ENCODE measurements at places on chromosomes 7 and 10.
A peak's percentile ranks its signal among the peaks of the same experiment; 100 is the strongest.

GRCh38 chr7:87123105-87123504, 29.1 kb upstream of the DMTF1 start:
- DNase-seq: no peak

- peak; percentile 22 for DNase-seq
Measured at GRCh38 chr7:75617634-75618234, 121.0 kb downstream of the HIP1 start.

DNA sequence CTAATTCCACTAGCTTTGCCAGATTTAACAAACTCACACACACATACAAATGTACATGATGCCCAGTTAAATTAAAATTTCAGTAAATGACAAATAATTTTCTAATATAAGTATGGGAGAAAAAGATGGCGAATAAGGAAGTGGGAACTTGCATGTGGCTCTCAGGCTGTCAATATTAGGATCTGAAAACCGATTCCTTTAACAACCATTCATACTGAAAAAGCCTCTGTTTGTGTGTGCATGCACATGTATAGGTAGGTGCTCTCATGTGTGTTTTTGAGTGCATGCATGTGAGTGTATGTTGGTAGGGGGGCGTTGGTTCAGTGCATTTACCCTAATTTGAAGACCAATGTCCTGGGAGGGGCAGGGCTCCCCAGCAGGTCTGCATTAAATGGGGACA, 125.3 kb downstream of the HTR7 start:
- DNase-seq: no peak

GRCh38 chr7:17910377-17910776, 29.9 kb downstream of the SNX13 start:
- no peak for DNase-seq

GRCh38 chr7:33477719-33478480, 348.5 kb downstream of the BBS9 start:
- no peak for DNase-seq

- DNase-seq: no peak
Measured at GRCh38 chr7:158997110-158997453, 140.7 kb downstream of the DYNC2I1 start.

GRCh38 chr7:43843296-43843695, 26.0 kb downstream of the MRPS24 start:
- DNase-seq: no peak

DNA sequence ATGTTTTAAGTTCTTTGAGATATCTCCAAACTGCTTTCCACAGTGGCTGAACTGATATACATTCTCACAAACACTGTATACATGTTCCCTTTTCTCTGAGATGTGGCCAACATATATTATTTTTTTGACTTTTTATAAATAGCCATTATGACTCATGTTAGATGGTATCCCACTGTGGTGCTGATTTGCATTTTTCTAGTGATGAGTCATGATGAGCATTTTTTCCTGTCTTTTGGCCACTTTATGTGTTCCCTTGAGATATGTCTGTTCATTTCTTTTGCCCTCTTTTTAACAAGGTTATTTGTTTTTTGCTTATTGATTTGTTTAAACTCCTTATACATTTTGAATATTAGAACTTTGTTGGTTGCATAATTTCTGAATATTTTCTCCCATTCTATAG, 1055.1 kb downstream of the NXPH1 start:
- no peak for DNase-seq

- no peak for DNase-seq
Measured at GRCh38 chr7:90919816-90920215, 323.7 kb downstream of the CDK14 start.

DNA sequence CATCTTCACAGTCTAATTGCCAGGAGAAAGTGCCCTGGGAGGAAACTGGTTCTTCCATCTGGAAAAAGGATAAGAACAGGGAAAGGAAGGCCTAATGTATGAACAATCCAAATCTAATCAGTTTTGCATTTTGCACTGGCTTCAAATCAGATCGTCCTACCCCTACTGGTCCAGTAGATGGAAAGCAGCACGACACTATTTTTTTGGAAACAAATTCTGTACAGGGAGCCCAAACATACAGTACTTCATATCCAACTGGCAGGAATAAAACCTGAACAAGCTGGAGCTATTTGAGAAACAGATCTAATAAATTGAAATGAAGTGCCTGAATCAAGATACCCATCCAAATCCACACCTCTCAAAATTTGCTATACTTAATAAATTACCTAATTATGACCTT, 36.5 kb downstream of the ETV1 start:
- DNase-seq: no peak

GRCh38 chr7:101137651-101138212, 10.8 kb downstream of the SERPINE1 start:
- DNase-seq: no peak

DNA sequence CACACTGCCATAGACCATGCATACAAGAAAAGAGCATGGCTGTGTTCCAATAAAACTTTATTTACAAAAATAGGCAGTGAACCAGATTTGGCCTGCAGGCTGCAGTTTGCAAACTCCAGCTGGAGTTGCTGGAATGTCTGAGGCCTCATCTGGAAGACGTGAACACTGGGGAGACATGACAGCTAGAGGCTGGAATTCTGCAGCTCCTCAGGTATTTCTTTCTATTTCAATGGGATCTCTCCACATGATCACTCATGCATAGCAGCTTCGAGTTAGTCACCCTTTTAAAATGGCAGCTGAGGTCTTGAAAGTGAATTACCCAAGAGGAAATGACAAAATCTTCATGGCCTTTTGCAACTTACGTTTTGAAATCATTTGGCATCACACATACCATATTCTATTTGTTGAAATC, 52.6 kb upstream of the BET1 start:
- no peak for DNase-seq

GRCh38 chr10:118694848-118695247, 59.9 kb downstream of the CACUL1 start:
- no peak for DNase-seq

DNA sequence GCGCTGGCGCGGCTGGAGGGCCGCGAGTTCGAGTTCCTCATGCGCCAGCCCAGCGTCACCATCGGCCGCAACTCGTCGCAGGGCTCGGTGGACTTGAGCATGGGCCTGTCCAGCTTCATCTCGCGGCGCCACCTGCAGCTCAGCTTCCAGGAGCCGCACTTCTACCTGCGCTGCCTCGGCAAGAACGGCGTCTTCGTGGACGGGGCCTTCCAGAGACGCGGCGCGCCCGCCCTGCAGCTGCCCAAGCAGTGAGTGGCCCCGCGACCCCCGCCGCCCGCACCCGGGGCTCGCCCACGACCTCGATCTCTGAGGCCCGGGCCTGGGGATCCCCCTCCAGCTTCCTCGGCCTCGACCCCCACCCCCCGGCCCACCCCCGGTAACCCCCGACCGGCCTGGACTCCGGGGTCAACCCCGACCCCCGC, 537 bp downstream of the FOXK1 start:
- DNase-seq: peak; percentile 10

GRCh38 chr7:39164887-39165286, 187.2 kb downstream of the POU6F2 start:
- no peak for DNase-seq

GRCh38 chr7:155526225-155526624, 20.1 kb downstream of the CNPY1 start:
- DNase-seq: no peak

- DNase-seq: no peak
Measured at GRCh38 chr10:48526011-48526821, 78.7 kb downstream of the ARHGAP22 start.

- DNase-seq: no peak
Measured at GRCh38 chr7:44633254-44634186, 27.1 kb downstream of the OGDH start.

DNA sequence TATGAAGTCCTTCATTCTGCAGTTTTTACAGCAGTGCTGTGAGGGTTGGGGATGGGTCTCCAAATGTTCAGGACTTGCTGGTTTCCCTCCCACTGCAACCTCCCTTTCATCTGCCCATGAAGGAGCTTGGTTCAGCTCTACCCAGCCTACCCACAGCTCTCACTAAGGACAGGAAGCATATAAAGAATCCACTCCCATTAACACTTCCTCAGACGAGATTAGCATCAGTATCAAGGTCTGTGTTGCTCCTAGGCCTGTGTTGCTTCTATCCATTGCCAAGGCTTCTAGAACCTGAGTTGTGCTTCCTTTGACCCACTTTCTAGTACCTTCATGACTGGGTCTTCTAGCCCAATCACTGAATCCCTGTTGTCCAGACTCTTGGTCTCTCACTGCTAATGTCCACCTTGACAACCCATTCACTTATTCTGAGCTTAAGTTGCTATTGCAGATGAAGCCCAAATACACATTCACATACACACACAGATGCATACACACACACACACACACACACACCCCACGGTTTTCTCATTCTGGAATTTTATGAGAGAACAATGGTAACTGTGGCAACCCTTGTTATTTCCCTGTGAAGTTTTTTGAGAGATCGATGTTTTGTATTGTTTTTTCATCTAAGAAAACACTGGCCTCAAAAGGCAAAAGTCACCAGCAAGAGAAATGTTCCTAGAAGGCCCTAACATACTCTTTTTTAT, 248.1 kb downstream of the MTERF1 start:
- no peak for DNase-seq

DNA sequence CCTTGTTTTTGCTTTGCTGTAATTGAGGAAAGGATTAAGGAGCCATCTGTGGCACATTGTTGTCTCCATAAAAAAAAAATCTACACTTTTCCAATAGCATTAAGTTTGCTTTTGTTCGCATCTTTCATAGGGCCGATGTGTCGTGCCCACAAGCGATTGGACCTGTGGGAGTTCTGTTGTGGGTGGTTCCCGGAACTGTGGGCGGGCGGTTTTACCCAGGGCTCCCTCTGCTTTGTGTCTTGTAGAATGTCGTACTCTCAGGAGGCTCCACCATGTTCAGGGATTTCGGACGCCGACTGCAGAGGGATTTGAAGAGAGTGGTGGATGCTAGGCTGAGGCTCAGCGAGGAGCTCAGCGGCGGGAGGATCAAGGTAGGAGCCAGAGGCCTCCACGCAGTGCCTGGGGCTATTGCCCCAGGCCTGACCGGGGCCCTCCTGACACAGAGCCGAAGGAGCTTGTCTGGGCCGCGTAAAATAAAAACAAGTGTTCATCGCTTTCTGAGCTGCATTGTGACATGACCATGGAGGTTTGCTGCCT, 92.4 kb downstream of the ACTR3B start:
- DNase-seq: no peak

GRCh38 chr7:132764762-132765161, 188.5 kb upstream of the PLXNA4 start:
- no peak for DNase-seq

DNA sequence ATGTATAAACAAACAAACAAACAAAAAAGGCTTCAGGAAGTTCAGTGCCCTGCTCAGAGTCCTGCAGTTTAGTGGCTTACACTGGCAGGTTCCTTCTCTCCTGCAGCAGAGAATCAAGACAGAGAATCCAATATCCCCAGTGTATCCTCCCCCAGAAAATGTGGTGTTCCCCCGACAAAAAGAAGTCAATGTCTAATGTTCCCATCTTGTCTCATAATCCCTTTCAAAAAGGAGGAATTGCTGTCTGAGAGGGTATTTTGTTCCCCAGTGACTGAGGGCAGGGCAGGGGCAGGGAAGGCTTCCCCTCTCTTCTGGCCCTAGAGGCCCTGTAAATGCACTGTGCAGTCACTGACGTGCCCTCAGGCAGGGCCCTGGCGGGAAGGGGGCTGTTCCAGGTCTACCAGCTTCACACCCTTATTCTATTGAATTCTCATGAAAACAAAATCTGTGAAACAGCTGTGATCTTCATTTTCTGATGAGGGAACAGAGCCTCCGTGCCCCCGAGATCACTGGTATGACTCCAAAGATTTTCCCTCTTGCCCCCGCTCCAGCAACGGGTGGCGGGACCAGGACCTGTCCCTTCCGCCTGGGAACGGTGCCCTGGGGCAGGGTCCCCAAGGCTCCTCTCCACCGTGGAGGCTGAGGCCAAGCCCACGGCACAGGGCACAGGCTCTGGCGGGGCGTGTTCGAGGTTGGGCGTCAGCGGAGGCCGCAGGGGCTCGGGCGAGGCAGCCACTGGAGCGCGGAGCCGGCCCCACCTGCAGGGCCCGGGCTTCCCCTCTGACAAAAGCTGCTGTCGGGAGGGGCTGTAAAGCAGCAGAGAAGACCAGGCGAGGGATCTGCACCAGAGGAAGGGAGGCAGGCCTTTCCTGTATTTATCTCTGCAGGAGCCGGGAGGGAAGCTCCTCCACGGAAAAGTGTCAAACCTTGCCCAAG, 13.4 kb upstream of the WDFY4 start:
- no peak for DNase-seq

GRCh38 chr10:26723016-26723415, 25.5 kb downstream of the PDSS1 start:
- DNase-seq: no peak

- no peak for DNase-seq
Measured at GRCh38 chr7:101216860-101217387, 457 bp downstream of the PLOD3 start.

GRCh38 chr7:13641714-13642113, 347.8 kb downstream of the ETV1 start:
- DNase-seq: no peak

DNA sequence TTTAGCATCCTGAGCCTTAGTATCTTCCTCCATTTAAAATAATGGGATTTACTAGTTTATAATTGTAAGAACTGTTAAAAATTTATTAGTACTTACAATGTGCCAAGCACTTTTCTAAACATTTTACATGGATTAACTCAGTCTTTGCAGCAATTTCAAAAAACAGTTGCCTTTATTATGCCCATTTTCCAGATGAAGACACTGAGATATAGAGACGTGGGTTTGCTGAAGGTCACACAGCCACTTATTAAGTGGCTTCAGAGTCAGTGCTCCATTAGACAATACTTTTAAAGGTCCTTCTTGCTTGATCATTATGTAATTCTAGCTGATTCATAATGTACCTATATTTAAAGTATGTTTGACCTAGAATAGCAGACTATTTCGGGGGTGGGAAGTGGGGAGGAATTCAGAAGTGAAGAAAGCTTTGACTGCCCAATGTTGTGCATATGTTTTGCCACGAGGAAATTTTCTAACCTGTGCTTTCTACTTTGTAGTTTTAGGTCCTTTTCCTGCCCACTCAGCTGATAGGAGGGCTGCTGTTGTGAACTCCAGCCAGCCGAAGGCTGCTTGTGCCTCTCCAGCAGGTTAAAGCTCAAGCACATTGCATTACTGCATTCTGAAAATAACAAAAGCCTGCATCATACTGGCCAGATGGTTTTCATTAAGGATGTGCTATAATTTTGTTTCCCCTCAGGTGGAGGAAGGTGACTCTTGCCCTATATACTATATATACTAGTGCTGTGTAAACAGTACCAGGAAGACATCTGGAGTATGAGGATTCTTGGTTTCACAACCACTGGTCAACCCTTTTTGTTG, 4.3 kb downstream of the PLEKHA8 start:
- no peak for DNase-seq

- no peak for DNase-seq
Measured at GRCh38 chr7:81244224-81244623, 325.4 kb upstream of the SEMA3C start.

- no peak for DNase-seq
Measured at GRCh38 chr7:153087498-153087897, 327.9 kb downstream of the ACTR3B start.
